Urinary bladder (tissue), 4 donors: ENCODE measurements at places on chromosomes 4 and X. TPM values are rescaled to one million over a fixed set of nuclear protein-coding genes. Genes with fewer than 3 reads are reported as not detected.
A peak's percentile ranks its signal among the peaks of the same experiment; 100 is the strongest.

Gene HOPX
- polyA plus RNA-seq = 43.7 TPM

GRCh38 chr4:8117278-8117682, 41.3 kb downstream of the ABLIM2 start:
- no peak for DNase-seq

- no peak for DNase-seq
Measured at GRCh38 chr4:30840571-30840970, 120.4 kb downstream of the PCDH7 start.

DNA sequence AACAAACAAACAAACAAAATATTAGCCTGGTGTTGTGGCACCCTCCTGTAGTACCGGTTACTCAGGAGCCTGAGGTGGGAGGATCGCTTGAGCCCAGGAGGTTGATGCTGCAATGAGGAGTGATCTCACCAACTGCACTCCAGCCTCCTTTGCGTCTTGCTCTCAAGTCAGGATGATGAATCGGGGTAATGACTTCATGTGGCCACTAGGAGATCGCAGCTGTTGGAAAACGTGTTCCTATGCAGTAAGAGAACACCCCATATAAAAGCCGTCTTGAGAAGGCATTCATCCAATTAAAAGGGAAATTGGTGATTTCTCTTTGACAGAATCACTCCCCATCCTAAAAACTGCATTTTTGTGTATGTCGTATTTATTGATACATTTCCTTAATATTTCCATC, 6.9 kb downstream of the CCNB3 start:
- no peak for DNase-seq

GRCh38 chr4:23934915-23935314, 45.1 kb upstream of the PPARGC1A start:
- DNase-seq = no peak

DNA sequence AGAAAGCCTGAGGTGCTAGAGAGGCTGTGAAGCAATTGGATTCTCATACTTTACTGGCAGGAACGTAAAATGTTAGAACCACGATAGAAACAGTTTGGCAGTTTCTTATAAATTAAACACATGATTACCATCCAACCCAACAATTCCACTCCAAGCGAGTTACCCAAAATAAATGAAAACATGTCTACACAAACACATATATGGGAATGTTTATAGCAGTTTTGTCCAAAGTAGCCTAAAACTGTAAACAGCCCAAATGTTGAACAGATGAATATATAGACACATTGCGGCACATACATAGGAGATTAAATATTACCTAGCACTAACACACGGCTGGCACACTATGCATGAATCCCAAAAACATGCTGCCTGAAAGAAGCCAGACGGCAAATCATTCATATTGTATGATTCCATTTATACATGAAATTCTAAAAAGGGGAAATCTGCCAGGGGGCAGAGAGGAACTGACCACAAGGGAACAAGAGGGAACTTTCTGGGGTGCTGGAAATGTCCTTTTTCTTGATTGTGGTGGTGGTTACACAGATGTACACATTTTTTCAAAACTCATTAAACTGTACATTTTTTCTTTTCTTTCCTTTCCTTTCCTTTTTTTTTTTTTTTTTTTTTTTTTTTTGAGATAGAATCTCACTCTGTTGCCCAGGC, 50.4 kb upstream of the SLC25A4 start:
- no peak for DNase-seq

Gene KCNIP4
- 4.9 TPM for polyA plus RNA-seq

DNA sequence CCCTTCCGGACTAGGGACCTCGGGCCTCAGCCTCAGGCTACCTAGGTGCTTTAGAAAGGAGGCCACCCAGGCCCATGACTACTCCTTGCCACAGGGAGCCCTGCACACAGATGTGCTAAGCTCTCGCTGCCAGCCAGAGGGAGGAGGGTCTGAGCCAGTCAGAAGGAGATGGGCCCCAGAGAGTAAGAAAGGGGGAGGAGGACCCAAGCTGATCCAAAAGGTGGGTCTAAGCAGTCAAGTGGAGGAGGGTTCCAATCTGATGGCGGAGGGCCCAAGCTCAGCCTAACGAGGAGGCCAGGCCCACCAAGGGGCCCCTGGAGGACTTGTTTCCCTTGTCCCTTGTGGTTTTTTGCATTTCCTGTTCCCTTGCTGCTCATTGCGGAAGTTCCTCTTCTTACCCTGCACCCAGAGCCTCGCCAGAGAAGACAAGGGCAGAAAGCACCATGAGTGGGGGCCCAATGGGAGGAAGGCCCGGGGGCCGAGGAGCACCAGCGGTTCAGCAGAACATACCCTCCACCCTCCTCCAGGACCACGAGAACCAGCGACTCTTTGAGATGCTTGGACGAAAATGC, at the start of gene WAS:
Gene WAS (plus strand): TSS at position 389 of the 572 bp plus-strand sequence. CDS start 55 bp downstream, at position 444.
- no peak for DNase-seq

- DNase-seq = peak; percentile 42
Measured at GRCh38 chr4:145881989-145882388, 56.6 kb downstream of the ZNF827 start.

DNA sequence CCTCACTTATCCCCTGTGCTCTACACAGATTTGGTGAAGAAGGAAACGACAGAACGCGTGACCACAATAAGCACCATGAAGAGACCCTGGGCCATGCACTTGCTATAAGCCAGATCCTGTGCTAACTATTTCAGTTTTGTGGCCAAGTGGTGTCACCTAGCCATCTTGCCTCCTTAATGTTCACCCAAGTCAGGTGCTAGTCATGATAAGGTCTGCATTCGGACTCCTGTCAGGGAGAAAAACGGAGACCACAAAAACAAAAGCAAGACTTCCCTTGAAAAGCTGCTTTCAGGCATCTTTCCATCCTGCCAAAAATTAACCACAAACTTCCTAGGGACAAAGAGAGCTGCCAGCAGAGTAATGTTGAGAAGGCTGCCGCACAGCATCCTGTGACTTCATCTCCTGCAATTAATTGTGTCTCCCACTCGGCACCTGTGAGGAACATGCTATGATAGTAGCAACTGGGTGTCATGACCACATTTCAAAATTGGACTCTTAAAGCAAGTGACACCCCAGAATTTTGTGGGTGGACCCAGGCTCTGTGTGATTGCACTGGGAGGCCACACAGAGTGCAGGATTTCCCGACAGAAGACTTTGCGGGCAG, 8.8 kb upstream of the IDS start:
- no peak for DNase-seq

DNA sequence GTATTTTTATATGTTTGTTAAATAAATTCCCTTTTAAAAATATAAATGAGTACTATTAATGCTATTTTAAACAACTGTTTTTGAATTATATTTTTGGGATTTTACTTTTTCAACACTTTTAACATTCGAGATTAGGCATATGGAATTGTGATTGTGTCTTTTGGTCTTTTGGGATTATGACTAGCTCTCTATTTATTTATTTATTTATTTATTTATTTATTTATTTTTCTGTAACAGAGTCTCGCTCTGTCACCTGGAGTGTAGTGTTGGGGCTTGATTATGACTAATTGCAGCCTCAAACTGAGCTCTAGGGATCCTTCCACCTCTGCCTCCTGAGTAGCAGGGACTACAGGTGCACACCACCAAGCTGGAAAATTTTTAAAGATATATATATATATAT, 1101.6 kb downstream of the FAM133A start:
- no peak for DNase-seq

Gene FGF16
- polyA plus RNA-seq = 0.42 TPM

Gene IGSF1
- polyA plus RNA-seq = 0.24 TPM

GRCh38 chr4:184288451-184289178, 70.9 kb upstream of the ENPP6 start:
- DNase-seq = no peak

Gene C4orf33
- 4.4 TPM for polyA plus RNA-seq

GRCh38 chr4:54840992-54841768, 183.4 kb downstream of the KIT start:
- no peak for DNase-seq

Gene DGKK
- 0.08 TPM for polyA plus RNA-seq

GRCh38 chr4:132737344-132737743, 411.8 kb upstream of the PCDH10 start:
- no peak for DNase-seq

GRCh38 chr4:102772738-102773340, 12.1 kb upstream of the MANBA start:
- no peak for DNase-seq

DNA sequence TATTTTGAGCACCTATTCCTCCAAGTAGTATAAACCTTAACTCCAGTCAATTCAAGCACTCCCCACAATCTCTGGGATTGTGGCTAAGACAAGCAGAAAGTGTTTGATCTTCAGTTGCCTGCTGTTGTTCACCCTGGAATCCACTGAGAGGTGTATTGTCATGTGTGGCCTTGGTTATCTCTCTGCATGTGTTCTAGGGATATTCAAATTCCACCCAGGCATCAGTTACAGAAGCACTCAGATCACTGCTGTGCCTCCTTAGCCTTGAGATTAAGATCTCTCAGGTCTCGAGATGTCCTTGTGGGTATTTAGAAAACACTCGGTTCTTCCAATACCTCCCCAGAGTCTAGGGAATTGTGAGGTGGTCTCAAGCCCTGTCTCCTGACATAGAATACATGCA, 213.3 kb downstream of the SMARCA1 start:
- DNase-seq = no peak

GRCh38 chr4:1249731-1250526, 999 bp upstream of the CTBP1 start:
- no peak for DNase-seq

Gene BBS12
- 3.0 TPM for polyA plus RNA-seq

Gene PRR32
- polyA plus RNA-seq = not detected

Gene FAT4
- polyA plus RNA-seq = 5.2 TPM

Gene MAPK10
- 15.5 TPM for polyA plus RNA-seq

GRCh38 chr4:2135083-2135482, 76.0 kb downstream of the NAT8L start:
- no peak for DNase-seq

DNA sequence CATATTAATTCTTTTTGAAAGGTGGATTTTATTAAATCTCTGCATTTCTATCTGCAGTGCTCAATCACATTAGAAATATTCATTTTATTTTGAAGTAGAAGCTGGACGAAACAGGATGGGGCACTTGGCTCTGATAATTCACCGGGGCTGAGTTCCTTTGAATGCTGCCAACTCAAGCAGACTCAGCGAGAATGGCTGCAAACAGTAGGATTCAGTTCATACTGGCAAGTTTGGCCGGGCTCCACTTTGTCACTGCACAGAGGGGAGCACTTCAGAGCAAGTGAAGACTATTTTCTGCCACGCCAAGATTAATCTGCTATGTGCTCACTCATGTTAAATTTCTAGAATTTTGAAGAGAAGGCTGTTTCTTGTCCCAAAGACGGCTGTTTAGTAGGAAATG, 30.7 kb upstream of the KLHL8 start:
- DNase-seq = no peak

Gene ASB9
- polyA plus RNA-seq = 2.0 TPM

DNA sequence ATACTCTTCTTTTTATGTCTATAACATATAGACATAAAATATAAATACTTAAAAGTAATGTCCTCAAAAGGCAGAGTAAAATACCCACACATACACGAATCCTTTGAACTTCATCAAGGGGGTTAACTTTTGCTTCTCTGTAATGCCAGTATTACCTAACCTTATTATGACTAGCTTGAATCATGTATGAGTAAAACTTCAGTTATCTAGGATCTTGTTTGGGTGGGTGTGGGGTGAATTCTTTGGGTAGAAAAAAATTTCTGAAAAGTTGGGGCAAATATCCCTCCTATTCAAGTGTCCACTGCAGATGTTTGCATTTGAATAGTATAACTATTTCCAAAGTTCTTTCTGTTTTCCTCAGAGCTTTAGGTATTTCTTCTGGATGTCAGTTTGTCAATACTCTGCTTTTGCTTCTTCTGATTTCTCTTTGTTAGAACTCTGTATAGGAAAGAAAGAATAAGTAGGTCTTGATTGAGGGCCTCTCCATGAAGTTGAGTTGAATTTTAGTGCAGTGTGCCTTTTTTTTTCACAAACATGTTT, 173.8 kb downstream of the ADGRL3 start:
- DNase-seq = no peak

Gene DOCK11
- polyA plus RNA-seq = 15.3 TPM
